ENCODE measurements at places on chromosomes 2 and 18.

DNA sequence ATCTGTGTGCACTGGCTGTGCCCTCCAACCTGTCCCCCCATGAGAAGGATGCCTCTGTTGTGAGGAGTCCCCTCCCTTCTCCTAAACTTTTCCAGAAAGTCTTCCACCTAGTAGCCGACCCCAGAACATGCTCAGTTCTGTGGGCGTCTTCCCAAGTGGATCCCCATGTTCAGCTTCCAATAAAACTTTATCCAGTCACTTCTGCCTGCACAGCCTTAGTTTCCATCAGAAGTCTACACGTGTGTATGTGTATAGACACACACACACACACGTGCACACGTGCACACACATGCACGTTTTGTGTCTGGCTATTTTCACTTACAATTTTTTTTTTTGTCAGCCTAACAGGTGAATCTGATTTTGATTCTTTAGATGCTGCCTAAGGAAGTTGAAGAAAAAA lies 115.1 kb downstream of the RTP5 start:
- no peak for DNase-seq

- peak; percentile 44 for DNase-seq
Observed at GRCh38 chr18:77000527-77000926, 132.1 kb downstream of the MBP start.

- DNase-seq, result no peak
Observed at GRCh38 chr18:52815651-52816050, 475.7 kb downstream of the DCC start.

GRCh38 chr2:176178757-176179295 lies 9.6 kb upstream of the HOXD1 start:
- no peak for DNase-seq

- no peak for DNase-seq
Observed at GRCh38 chr2:134275058-134275862, 21.4 kb downstream of the MGAT5 start.

- no peak for DNase-seq
Observed at GRCh38 chr2:100350661-100351185, 28.4 kb upstream of the LONRF2 start.

GRCh38 chr2:233460726-233461441 lies 105.7 kb downstream of the USP40 start:
- no peak for DNase-seq

- peak; percentile 67 for DNase-seq
Observed at GRCh38 chr2:239399433-239399920, 1.3 kb downstream of the HDAC4 start.

DNA sequence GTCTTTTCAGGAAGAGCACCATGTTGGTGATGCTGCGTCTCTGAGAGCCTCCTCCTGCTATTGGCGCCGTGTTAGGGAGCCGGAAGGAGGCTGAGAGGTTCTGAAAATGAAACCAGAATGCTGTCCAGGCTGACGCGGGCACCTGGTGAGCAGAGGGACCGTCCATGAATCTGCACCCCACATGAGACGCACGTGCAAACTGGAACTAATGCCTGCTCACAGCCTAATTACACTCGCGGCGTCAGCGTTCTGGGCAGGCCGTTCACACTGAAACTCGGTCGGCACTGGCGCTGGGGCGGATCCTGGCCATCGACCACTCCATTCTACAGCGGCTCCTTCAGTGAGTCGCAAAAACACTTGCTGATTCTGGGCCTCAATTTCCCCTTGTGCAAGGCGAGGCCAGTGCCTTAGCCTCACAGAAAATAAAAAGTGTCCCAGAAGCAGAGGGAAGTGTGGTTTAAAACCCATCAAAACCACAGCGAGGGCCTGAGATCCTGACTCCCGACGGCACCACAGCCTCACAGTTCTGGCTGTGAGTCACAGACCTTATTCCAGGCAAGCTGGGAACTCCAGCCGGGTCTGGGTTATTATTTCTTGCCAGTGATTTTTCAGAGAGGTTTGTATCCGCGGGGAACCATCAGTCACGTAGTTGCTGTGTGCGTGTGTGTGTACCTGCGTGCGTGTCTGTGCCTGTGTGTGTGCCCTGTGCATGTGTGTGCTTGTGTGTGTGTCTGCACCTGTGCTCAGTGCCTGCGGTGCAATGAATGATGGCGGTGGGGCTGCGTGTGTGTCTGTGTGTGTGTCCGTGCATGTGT lies 49.1 kb upstream of the CTDP1 start:
- DNase-seq, result no peak

DNA sequence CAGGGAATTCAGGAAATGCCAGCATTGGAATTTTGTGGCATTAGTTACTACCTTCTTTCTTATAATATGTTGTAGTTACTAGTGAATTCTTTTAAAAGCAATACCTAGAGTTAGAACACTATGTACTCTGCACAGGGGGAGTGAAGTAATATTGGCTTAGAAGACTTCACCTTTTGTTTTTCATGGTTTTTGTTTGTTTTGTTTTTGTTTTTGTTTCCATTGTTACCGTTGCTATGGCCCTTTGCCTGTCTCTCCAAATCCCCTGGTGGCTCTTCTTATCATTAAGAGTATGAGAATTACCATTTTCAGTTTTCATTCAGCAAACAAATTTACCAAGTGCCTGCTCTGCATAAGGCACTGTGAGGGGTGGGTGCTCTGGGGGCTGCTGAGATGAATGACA lies 160.1 kb downstream of the HAUS1 start:
- DNase-seq, result peak; percentile 71

- no peak for DNase-seq
Observed at GRCh38 chr2:66084948-66085590, 349.9 kb upstream of the MEIS1 start.

DNA sequence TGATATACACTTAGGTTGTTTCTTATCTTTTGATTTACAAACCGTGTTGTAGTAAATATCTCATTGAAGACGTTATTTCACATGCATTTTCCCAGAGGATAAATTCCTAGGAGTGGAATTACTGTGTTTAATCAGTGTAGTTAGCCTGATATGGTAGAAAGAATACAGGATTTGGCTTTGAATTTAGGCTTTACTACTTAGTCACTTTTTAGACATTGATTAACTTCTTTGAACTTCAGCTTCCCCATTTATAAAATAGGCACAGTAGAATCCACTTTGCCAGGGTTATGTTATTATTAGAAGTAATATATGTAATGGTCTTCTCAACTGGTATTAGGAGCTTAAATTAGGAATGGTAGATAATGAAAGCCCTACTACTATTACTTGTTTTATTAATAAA lies 27.4 kb downstream of the PSMD14 start:
- DNase-seq, result no peak

GRCh38 chr18:74791501-74792194 lies 194.0 kb downstream of the ZNF407 start:
- no peak for DNase-seq

- DNase-seq, result no peak
Observed at GRCh38 chr18:66895631-66896030, 291.7 kb upstream of the CDH19 start.

- no peak for DNase-seq
Observed at GRCh38 chr2:19767899-19768298, 133.9 kb downstream of the TTC32 start.

DNA sequence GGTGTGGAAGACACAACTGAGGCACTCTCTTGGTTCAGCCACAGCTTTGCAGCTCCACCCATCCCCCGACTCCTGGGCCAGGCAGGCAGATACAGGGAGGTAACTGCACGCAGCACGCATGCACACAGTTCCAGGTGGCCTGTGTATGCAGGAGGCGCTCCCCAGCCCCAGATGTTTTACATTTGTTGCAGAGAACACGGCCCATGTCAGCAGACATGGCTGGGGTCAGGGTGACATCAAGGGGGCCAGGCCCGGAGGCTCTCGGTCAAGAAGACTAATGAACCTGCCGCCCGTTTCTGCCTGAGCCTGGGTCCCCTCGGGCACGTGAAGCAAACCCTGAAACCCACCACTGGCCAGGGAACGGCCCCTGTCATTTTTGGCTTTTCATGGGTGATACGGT lies 57.3 kb downstream of the TWIST2 start:
- no peak for DNase-seq

DNA sequence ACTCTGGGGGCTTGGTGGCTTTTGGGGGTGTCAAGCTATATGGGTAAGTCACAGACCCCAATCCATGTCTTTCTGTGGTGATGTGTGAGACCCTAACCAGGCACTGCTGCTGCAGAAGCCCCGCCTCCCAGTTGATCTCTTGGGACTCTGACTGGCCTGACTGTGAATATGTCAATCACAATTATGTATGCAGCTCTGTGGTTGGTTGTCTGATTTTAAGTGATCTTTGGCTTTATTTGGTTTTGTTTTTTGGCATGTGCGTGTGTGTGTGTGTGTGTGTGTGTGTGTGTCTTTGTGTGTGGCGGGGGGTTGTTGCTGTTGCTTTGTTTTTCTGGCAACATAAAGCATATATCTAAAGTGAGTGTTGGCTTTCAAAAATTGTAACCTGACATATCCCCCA lies 78.5 kb upstream of the GLS start:
- no peak for DNase-seq

GRCh38 chr2:79950526-79950925 lies 354.0 kb downstream of the LRRTM1 start:
- DNase-seq, result no peak

- DNase-seq, result no peak
Observed at GRCh38 chr2:228611171-228611570, 429.7 kb upstream of the SPHKAP start.

- DNase-seq, result no peak
Observed at GRCh38 chr18:46427216-46427995, 229.6 kb downstream of the LOXHD1 start.

DNA sequence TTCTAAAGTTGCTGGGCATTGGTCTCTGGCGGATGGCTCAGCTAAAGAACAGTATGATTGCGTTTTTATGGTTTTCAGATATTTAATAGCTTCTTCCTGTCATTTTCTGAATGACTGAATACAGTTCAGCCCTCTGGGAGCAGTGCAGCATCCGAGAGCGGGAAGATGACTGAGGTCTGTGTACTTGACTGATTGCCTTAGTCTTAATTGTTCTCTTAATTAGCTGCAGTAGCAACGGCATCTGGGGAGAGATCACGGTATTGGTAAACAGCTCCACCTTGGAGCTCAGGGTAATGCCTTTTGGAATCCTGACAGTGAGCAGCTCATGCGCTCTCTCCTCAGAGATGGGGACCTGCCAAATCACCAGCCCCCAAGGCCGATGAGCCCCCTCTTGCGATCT lies 481.4 kb upstream of the SPRED2 start:
- DNase-seq, result no peak

DNA sequence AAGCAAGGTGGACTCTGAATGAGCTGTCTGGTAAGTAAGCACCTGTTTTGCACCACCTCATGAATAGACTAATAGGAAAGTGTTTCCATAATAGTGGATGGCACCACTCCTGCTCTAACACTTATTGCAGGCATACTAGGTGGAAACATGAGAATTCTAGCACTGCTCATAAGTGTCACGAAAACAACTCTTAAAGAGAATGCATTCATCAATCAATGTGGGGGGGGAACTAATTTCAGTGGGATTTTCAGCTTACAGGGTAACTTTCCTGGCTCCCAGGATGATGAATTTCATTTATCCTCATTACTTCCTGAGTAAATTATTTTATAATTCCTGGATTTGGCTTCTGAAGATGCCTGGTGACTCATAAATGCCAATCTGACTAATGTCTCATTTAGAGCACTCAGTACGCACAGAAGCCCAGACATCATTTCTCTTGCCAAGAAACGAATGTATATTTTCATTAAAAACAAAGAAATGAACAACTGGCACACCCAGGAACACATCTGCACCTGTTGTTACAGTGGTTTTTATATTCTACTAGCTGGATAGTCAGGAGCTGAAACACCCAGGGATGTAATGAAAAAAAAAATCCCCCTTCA lies 129.6 kb downstream of the PID1 start:
- DNase-seq, result no peak

DNA sequence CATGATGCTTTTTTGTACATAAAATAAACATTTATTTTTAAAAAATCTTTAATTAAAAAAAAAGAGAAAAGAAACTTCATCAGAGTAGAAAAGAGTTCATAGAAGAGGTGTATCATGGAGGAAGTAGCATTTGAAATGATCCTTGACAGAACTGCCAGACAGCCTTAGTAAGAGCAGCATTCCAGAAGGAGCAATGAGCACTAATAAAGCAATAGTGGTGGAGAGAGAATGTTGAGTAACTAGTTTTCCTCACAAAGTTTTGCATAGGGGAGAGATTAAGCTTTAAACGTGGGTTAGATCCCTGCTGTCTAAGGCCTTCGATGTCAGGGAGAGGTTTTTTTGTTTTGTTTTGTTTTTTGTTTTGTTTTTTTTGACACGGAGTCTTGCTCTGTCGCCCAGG lies 29.8 kb upstream of the METTL21A start:
- DNase-seq, result no peak

- no peak for DNase-seq
Observed at GRCh38 chr2:168211664-168212163, 35.7 kb downstream of the STK39 start.

DNA sequence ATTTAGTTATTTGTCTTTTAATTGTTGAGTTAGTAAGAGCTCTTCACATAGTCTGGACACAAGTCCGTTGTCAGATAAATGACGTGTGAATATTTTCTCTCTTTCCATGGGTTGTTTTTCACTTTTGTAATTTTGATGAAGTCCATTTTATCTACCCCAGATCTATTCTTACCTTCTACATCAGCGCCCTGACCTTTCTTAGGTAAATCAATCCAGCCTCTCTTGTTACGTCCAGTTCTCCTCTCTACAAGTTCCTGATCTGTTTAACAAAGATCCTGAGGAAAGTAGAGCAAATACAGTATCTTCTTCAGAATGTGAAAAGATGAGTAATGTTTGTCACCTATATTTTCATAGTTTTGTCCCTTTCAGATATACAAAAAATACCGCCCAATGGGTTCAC lies 66.9 kb downstream of the MOGAT1 start:
- DNase-seq, result no peak

GRCh38 chr2:133599811-133600210 lies 31.5 kb upstream of the NCKAP5 start:
- DNase-seq, result no peak

Measured in common myeloid progenitor, CD34-positive (primary cell).